ENCODE measurements at places on chromosomes 3 and 15.

DNA sequence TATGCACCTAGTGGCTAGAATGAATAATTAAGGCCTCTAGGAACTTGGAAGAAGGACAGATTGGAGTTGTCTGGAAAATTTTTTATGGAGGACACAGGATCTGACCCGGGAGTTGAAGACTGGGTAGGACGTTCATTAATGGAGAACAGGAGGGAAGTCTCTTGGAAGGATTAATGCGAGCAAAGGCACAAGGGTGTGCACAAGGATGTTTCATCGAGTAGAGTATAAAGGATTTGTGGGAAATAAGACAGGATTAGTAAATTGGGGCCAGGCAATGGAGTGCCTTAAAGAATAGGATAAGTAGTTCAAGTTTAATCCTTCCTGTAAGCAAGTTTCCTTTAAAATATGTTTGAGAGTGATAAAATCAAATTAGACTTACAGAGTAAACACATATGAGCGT is 14.6 kb downstream of the LMOD3 start:
- DNase-seq: no peak

GRCh38 chr3:112137781-112138180 is 4.7 kb upstream of the GCSAM start:
- no peak for DNase-seq

DNA sequence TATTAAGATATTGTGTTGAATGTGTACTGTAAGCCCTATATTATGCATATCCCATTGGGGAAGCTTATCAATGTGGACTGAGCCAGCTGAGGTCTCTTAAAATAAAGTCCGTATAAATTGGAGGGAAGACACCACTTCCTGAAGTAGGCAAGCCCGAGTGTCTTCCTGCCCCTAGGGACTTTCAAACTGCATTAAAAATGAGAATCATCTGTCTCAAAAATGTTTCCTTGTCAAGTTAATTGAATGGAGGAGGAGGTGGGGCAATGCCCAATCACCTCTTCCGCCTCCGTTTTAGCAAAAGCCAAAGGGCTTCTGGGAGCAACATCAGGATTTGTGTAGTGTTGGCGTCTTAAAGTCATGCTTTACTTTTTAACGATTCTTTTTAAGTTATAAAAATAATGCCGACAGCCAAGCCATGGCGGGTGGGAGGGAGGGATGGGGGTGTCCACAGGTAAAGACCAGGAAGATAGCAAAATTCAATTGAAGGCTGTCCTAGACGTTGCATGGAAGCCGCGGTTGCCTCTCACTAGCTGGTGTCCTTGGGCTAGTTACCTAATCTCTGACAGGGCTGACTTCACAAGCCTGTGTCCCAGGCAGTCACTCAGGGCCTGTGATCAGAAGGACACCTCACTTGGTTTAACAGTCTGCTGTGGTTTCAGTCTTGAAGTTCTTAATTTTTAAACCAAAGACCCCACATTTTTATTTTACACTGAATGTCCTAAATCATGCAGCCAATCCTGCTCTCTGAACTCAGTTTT is 524.9 kb upstream of the PROK2 start:
- no peak for DNase-seq

- peak; percentile 86 for DNase-seq
These were observed 1.1 kb upstream of the ECT2 start for GRCh38 chr3:172749230-172749965.

DNA sequence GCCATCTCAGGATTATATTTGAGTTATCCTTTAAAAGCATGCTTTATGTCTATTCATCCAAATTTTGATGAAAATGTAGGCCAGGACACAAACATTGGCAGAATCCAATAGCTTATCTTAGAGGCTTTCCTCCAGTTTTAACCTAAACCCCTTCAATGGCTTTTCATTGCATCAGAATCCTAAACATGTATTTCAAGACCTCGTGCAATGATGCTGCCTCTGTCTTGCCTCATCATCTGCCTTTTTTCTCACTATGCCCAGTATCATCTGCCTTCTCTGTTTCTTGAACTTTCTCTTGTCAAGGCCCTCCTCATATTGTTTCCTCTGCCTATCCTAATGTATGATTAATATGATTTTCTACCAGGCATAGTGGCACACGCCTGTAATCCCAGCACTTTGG is 76.1 kb upstream of the MAP4 start:
- DNase-seq: no peak

DNA sequence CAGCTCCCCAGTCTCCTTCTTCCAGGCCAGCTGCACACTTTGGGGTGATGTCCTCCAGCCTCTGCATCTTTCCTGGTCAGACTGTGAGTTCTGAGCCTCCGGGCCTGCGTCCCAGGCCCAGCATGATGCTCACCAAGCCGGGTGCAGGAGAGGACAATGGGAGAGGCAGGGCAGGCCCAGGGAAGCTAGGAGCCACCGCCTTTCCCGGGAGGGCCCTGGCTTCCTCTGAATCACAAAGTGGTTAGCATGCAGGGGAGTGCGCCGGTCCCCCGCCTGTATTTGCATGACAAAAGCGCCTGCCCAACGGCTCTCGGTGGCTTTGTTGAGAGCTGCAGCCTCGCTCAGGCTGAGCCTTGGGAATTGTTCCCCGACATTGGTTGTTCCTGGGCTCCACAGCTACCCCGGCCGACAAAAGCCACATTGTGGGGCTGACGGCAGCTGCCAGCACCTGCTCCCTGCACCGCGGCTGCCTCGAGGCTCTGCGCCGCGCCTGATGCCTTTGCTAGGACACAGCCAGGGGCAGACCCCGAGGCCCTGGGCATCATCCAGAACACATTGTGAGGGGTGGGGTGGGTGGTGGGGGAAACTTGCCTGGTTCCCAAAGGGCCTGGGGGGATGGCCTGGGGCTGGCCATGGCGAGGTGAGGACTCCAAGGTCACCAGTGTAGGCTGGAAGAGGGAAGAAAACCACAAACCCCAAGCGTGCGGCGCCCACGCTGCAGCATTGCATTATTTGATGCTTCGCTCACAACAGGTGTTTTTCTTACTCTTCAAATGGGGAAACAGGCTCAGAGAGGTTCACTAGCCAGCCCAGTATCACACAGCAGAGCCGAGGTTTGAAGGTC is 20.0 kb upstream of the KLF13 start:
- no peak for DNase-seq

DNA sequence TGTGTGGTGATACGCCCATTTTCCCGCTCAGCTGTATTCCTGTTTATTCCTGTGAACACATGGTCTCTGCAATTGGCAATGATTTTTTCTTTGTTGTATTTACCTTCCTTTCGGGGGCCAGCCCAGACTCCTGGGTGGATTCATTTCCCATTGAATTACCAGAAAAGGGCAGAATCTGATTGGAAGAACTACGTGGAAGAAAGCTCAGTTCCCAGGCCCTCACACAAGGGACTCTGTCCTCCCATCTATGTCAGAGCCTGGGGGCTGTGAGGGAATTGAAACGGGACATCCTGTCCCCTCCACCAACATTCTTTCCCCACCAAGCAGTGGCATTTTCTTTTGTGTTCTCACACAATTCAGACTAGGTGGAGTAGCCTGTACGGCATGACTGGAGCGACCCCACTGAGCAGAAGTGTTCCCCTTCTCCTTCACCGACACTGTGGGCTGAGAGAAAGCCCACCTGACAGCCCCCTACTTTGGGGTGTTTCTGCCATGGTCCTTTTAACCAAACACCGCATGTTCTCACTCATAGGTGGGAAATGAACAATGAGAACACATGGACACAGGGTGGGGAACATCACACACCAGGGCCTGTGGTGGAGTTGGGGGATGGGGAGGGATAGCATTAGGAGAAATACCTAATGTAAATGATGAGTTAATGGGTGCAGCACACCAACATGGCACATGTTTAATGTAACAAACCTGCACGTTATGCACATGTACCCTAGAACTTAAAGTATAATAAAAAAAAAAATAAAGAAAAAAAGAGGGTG is 32.1 kb upstream of the RFTN1 start:
- no peak for DNase-seq

GRCh38 chr15:81101894-81102815 is 31.9 kb upstream of the CFAP161 start:
- DNase-seq: no peak

DNA sequence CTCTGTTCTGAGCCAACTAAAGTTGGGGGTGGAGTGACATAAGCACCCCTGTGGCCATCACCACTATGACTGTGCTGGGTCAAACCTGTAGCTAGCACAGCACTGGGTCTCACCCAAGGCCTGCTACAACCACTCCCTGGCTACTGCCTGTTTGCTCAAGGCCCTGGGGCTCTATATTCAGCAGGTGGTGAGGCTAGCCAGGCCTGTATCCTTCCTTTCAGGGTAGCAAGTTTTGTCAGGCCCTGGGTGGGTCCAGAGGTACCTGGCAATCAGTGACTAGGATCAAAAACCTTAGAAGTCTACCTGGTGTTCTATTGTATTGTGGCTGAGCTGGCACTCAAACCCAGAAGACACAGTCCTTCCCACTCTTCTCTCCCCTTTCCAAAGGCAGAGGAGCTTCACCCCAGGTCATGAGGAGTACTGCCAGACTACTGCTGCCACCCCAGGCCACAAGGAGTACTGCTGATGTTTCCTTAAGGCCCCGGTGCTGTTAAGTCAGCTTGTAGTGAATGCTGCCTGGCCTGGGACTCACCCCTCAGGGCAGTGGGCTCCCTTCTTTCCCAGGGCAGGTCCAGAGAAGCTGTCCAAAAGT is 170.8 kb downstream of the IGSF11 start:
- DNase-seq: no peak

DNA sequence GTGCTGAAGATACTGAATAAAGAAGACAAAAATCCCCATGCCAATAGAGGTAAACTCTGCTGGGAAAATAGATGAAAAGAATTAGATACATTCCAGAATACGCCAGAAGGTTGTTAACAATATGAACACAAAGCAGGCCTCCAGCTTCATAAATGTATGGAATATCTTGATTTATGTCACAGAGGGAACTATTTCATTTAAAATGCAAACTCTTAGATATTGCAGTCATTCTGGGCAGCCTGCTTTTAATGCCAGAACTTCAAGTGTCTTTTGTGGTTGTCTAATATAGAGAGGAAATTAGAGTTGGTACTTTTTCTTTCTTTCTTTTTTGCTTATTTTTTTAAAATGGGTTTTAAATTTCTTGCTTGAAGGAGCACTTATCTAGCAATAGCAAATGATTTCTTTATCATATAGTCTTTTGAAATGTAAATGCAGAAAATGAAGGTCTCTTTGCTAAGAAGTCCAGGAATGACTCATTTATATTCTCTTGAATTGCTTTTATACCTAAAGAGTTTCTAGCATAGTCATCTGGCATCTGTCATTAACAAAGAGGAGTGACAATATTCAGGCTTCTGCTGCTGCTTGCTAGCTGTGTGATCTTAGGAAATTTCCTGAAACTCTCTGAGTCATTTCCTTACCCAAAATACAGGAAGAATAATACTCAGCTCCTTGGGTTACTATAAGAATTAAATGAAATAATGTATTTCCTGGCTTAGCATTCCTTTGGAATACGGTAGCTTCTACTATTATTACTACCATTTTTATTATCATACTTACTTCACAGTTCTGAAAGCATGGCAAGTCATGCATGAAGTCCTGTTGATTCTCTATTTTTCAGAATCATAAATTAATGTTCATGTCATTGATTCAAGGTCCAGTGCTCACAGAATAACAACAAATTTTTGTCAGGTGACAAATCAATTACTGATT is 527.6 kb downstream of the DIPK2A start:
- DNase-seq: no peak

DNA sequence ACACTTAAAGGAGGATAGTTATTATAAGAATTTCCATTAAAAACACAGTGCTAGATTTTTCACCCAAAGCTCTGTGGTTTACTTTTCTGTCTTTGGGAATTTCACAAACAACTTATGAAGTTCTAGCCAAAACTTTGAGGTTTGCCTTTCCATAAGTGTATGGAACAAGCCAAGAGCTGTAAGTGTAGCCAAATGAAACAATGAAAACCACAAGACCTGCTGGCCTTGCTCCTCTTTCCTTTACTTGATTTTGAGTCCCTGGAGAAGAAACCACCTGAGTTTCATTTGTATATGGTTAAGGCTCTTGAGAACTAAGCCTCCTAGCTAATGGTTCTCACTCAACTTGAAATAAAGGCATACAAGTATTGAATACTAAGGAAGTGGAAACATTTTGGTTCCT is 365.3 kb upstream of the EPHA3 start:
- DNase-seq: no peak

DNA sequence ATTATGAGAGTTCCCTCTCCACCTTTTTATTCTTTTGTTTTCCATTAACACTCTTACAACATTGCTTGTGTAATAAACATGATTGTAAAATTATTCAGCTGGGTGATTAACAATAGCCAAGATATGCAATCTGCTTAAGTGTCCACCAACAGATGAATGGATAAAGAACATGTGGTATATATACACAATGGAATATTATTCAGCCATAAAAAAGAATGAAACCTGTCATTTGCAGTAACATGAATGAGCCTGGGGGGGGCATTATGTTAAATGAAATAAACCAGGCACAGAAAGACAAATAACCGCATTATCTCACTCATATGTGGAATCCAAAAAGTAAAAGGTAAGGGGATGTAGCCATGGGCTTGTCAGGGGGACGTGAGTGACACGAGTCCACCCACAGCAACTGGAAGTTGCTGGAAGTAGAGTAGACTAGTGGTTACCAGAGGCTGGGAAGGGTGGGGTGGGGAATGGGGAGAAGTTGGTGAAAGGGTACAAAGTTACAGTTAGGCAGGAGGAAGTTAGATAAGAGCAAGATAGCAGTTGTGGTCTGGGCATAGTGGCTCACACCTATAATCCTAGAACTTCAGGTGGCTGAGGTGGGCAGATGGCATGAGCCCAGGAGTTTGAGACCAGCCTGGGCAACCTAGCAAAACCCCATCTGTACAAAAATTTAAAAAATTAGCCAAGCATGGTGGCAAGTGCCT is 28.7 kb upstream of the CD47 start:
- DNase-seq: no peak

DNA sequence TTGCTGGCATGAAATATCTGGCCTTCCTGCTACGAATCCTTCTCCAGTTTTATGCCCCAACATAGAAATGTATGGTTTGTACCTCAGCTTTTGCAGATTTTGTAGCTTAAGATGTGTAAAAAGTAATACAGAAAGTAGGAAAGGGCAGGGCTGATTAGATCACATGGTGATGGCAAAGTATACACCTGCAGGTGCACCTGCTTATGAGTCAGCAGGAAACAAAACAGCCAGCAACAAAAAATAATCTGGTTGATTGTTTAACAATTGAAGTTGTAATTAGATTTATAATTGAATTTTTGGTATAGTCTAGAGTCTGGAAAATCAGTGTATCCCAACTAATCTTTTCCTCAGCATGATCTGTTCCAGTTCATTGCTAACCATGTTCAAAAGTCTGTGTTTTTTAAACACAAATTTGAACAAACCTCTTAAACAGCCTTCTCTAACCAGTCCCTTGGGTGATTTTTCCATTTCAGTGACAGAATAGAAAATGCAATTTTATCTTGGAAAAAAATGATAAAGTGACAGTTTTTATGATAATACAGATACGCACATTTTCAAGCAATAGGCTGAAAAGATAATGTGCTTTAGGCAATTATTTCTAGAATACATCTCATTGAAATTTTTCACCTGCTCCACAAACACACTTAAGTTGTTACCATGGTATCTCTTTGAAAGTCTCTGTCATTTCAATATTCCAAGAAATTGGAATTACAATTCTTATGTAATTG is 477.4 kb downstream of the NAALADL2 start:
- DNase-seq: no peak
